ENCODE measurements at places on chromosomes 1 and 21. TPM values are rescaled to one million over a fixed set of nuclear protein-coding genes. Genes with fewer than 3 reads are reported as not detected.

SELENON gene
- total RNA-seq: 39.1 TPM

TMPRSS15 gene
- total RNA-seq: not detected

CLDN17 gene
- not detected for total RNA-seq

SYT11 gene
- total RNA-seq: 256 TPM

ADAMTSL4 gene
- 1.8 TPM for total RNA-seq

TFF2 gene
- not detected for total RNA-seq

PLEKHN1 gene
- total RNA-seq: not detected

LMOD1 gene
- total RNA-seq: 11.6 TPM

RAVER2 gene
- total RNA-seq: 16.3 TPM

AKR7A3 gene
- total RNA-seq: 3.4 TPM

GNG4 gene
- total RNA-seq: 17.3 TPM

UBXN10 gene
- total RNA-seq: 11.9 TPM
